ENCODE measurements at places on chromosomes 6 and 20. TPM values are rescaled to one million over a fixed set of nuclear protein-coding genes. Genes with fewer than 3 reads are reported as not detected.

GMEB2 gene
- polyA plus RNA-seq, result 9.5 TPM

CST4 gene
- not detected for polyA plus RNA-seq

DNA sequence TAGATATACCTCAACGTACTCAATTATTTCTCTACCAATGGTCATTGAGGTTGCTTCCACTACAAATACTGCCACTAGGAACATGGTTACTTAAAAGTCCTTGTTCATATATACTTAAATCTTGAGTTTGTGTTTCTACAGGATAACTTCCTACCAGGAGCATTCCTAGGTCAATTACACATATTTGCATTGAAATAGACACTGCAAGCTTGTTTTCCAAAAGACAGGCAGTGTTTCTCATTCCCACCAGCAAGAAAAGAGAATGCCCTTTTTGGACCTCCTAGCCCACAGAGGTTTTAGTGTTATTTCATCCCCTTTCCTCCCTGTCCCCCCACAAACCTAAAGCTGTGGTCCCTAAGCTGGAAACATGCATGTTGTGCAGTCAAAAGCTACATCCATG, 177.3 kb downstream of the ID4 start:
- DNase-seq, result no peak

- no peak for DNase-seq
These were observed 133.4 kb upstream of the KCNG1 start for GRCh38 chr20:51156041-51156982.

GRCh38 chr6:88499845-88500699, 333.9 kb upstream of the CNR1 start:
- no peak for DNase-seq

DNA sequence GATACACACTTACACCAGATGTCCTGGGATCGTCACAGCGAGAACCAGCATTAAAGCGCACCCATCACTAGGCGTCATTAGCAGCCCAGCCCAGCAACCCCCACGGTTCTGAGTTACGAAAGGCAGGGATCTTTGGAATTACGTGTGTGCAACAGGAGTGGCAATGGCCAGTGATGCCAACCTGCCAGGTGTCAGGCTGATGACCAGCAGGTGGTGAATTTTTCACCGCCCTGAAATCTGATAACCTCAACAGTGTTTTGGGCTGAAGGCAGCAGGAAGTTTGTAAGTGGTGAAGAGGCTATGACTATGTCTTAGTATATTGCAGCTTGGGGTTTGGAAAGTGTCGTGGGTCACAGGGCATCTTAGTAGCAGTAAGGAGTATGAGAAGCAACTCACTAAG, 166.1 kb downstream of the TMEM242 start:
- no peak for DNase-seq

GRCh38 chr6:582370-582769, 74.5 kb downstream of the HUS1B start:
- no peak for DNase-seq

- DNase-seq, result no peak
These were observed 18.7 kb downstream of the SIRT5 start for GRCh38 chr6:13593103-13593502.

DNA sequence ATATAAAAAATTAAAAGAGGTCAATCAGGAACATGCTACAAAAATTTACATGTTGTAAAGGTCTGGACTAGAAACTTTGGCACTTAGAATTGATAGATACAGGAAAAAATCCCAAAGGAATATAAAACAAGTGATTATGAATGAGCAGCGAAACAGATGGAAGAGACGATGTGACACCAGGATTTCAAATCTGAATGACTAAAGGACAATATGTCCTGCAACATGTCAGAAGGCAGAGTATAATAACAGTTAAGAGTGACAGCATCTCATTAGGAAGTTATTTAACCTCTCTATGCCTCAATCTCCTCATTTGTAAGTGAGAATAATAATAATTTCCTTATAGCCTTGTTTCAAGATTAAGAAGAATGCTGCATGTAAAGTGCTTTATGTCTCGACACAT, 50.3 kb downstream of the FRK start:
- no peak for DNase-seq

DNA sequence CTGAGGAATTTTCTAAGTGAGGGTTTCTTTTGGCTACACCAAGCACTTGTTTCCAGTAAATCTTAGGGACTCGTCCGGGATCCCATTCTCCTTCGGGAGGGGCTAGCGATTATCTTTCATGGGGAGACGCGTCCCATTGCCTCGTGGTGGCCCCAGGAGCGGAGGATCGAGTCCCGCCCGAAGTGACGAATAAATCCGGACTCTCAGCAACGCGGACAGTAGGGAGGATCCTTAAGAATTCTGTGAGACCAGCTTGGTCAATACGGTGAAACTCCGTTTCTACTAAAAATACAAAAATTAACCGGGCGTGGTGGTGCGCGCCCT, 69.1 kb upstream of the PRSS16 start:
- no peak for DNase-seq

DNA sequence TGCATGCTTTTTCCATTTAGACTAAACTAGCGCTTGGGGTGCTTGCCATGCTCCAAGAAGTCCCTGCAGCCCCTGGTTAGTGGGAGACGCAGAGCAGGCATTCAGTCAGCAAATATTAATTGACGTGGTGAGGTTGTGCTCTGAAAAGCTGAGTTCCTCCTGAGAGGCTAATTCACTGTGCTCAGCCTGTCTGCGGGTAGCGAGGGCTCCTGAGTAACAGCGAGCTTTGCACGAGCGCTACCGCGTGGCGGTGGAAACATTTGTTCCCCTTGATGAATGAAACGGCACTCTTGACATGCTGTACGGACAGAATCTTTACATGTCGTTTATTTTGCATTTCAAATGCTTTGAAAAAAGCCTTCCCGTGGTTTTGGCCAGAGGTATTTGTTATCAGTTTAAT, 170.6 kb upstream of the AGPAT4 start:
- no peak for DNase-seq

Data from renal cortex interstitium (tissue), 15 donors.